Hematopoietic multipotent progenitor cell treated with erythropoietin and hydrocortisone succinate and interleukin-3 and kit ligand, for 17 days (in vitro differentiated cells): ENCODE measurements at places on chromosomes 2 and 18.

DNA sequence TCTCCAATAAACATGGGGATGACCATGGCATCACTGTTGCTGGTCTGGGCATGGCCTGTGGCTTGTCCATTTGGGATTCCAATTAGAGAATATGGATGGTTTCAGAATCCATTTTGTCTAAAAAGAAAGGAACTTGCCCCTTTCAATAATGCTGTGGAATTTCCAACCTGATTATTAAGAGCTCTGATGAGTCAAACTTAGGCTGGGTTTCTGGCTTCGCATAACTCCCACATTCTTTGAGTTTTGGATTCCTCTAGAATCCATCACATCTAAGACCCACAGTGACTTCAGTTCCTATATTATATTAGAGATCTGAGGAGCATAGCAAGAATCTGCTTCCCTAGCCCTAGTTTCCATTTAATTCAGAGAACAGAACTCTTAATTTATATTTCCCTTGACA lies 531.5 kb downstream of the TNS1 start:
- DNase-seq = no peak

- no peak for DNase-seq
These were observed 15.5 kb upstream of the ARHGAP28 start for GRCh38 chr18:6714010-6714409.

- DNase-seq = no peak
These were observed 903 bp upstream of the EVX2 start for GRCh38 chr2:176084611-176085119.

DNA sequence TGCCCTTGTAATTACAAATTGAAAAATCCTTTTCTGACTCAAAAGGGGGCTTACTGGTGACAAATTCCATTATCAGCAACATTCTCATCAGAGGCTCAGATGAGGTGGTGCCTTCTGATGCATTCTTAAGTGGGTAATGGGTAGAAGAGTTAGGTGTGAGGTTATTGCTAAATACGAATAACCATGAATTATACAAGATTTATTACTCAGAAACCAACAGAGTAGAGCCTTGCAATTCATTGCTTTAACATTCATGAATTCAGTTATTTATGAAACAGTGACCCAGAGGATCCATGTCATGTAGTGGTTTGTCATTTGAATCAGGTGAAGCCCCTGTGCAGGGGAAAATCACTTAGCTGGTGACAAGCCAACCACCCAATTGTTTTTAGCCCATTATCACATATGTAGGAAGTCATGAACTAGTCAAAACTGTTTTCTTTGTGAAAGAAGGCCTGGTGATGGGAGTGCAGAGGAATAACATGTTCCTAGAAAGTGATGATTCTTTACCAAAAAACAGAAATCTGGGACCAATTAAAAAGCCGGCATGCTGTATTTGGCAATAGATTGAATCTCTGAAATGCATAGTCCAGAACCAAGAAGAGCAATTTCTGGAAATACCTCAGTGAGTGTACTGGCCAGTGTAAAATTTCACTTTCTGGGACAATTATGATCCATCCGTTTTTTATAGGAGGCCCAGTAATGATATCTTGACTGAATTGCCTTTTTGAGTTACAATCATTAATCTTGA lies 70.2 kb downstream of the CRIM1 start:
- DNase-seq = no peak
